ENCODE measurements at places on chromosomes 5 and 9.
A peak's percentile ranks its signal among the peaks of the same experiment; 100 is the strongest.

GRCh38 chr5:43602461-43603343 lies at the start of gene NNT:
Gene NNT, plus strand, starts transcription at chr5:43603180. Its CDS starts 6,016 bp downstream, at chr5:43609196.
- DNase-seq, result peak; percentile 77

- DNase-seq, result no peak
Observed at GRCh38 chr9:18544456-18544855, 70.5 kb downstream of the ADAMTSL1 start.

- DNase-seq, result no peak
Observed at GRCh38 chr9:81771571-81771970, 82.2 kb upstream of the TLE1 start.

- DNase-seq, result no peak
Observed at GRCh38 chr5:42842921-42843641, 31.4 kb upstream of the SELENOP start.

DNA sequence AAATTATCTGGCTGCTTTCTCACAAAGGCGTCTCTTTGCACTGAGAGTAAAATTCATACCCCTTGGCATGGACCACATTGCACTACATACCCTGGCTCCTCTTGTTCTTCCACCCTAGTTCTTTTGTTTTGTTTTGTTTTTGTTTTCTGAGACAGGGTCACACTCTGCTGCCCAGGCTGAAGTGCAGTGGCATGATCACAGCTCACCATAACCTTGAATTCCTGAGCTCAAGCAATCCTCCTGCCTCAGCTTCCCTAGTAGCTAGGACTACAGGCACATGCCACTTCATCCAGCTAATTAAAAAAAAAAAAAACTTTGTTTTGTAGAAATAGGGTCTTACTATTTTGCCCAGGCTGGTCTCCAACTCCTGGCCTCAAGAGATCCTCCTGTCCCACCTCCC lies 51.4 kb downstream of the ARRDC3 start:
- DNase-seq, result no peak

DNA sequence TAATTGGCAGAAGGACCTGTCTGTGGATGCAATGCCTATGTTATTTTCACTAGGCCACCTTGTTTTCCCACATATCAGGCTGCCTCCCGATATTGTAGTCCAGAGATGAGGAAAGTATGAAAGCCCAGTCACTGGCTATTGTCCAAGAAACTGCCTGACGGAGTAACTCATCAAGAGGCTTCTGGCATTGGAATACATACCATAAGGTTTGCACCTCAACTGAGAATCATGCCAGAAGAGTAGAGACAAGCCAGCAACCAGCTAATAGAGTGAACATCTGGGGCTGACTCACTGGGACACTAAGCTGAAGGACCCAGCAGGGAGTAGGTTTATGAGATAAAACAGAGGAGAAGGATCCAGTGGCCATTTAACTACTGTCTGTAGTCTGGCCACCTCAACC lies 137.2 kb upstream of the FST start:
- DNase-seq, result no peak

DNA sequence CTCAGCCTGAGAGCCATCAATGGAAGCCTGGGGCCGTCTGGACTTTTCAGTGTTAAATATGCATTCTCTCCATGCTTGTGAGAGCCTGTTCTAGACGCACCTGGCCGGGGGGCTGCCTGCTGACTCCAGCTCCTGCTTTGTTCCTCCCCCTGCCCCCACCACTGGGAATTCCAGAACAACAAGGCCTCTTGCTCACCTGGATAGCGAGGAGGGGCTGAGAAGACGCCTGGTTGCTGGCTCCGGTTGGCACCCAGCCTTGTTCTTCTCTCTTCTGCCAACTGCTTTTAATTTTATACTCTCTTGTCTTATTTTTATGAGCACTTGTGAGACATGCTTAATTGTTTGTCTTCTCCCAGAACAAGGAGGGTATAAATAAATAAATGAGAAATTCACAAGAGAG lies 15.0 kb upstream of the RAPGEF1 start:
- no peak for DNase-seq

- no peak for DNase-seq
Observed at GRCh38 chr5:127353796-127354195, 63.2 kb downstream of the MEGF10 start.

Measured in muscle of arm (tissue), 14 donors.